Hepatocyte (in vitro differentiated cells): ENCODE measurements at places on chromosomes 1 and 21. TPM values are rescaled to one million over a fixed set of nuclear protein-coding genes. Genes with fewer than 3 reads are reported as not detected.

Gene OR2AJ1
- total RNA-seq, result not detected in 2 replicates

Gene FCGR3A
- 0.17 and 2.2 TPM in 2 replicates for total RNA-seq

Gene MUL1
- total RNA-seq, result 40.1 and 44.8 TPM in 2 replicates

Gene H6PD
- 40.4 and 54.8 TPM in 2 replicates for total RNA-seq

Gene MPL
- not detected in 2 replicates for total RNA-seq

Gene SLC45A3
- 10.0 and 12.2 TPM in 2 replicates for total RNA-seq

Gene KRTAP13-2
- total RNA-seq, result not detected in 2 replicates

Gene SH2D5
- total RNA-seq, result 0.36 and 0.53 TPM in 2 replicates

Gene HMGB4
- not detected in 2 replicates for total RNA-seq

Gene HSD3B1
- 62.4 and 101 TPM in 2 replicates for total RNA-seq

Gene LDLRAP1
- 17.3 and 20.5 TPM in 2 replicates for total RNA-seq

Gene WNT3A
- 0.03 and 0.20 TPM in 2 replicates for total RNA-seq

Gene DTL
- total RNA-seq, result 5.7 and 6.7 TPM in 2 replicates

Gene C8B
- total RNA-seq, result 21.6 and 22.1 TPM in 2 replicates

Gene TMOD4
- not detected in 2 replicates for total RNA-seq

Gene BLZF1
- 22.3 and 29.6 TPM in 2 replicates for total RNA-seq

Gene RUNX3
- total RNA-seq, result 0.13 and 0.28 TPM in 2 replicates

Gene PGM1
- 76.1 and 88.9 TPM in 2 replicates for total RNA-seq

Gene HRNR
- total RNA-seq, result not detected in 2 replicates

Gene AZIN2
- total RNA-seq, result 1.8 and 9.2 TPM in 2 replicates

Gene ADORA3
- total RNA-seq, result 0.33 and 2.0 TPM in 2 replicates

Gene RXRG
- 0.07 TPM in 1 of 2 replicates, not detected in the other for total RNA-seq

Gene ESRRG
- total RNA-seq, result 10.3 and 15.8 TPM in 2 replicates

Gene OR2T33
- total RNA-seq, result not detected in 2 replicates

Gene CATSPERE
- total RNA-seq, result 1.0 and 1.7 TPM in 2 replicates

Gene PEAR1
- 5.3 and 6.1 TPM in 2 replicates for total RNA-seq

Gene ATAD3C
- total RNA-seq, result 0.10 TPM in 1 of 2 replicates, not detected in the other

Gene ARID1A
- total RNA-seq, result 32.3 and 35.8 TPM in 2 replicates

Gene TMEM82
- total RNA-seq, result 10.7 and 11.9 TPM in 2 replicates

Gene PRKAA2
- 7.7 and 7.8 TPM in 2 replicates for total RNA-seq
